Neural progenitor cell (in vitro differentiated cells): ENCODE measurements at places on chromosomes 16 and 17.

DNA sequence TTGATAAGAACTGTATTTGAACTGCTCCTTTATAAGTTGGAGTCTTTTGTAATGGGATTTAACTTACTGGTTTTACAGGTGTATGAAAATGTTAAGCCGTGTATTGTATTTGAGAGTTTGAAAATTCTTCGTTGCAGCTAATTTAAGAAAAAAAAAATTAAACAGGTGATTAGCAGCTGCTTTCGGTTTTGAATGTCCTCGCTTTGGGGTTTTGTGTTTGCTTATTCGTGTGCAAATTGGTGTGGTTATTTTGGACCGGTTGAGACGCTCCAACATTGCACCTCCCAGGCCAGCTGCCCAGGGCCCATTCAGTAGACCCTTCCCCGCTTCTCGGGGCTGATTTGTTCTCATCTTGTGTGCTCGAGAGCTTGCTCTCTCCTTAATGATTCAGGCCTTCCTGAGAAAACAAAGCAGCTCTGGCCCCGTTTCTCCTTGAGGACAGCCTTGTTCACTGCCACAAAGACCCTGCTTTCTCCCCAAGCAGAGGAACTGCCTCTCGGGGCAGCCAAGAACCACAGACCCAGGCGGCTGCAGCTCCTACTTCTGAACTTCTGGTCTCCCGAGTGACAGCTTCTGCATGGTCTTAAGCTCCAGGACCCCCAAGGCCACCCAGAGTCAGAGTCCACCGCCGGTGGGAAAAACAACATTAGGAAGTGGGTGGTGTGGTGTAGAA lies 100.5 kb downstream of the MSI2 start:
- no peaks in the 10 kb centered on the region for H3K36me3 ChIP-seq
- H3K27me3 ChIP-seq: no peaks in the 10 kb centered on the region
- H3K4me3 ChIP-seq: peak overlapping the region; percentile 11
- peak; percentile 74 for DNase-seq

GRCh38 chr17:57784226-57784895 lies 39.3 kb upstream of the CCDC182 start:
- H3K27ac ChIP-seq: no peak overlapping the region
- no peak overlapping the region for H3K4me3 ChIP-seq
- H3K27me3 ChIP-seq: peaks cover 41% of the 10 kb centered on the region

DNA sequence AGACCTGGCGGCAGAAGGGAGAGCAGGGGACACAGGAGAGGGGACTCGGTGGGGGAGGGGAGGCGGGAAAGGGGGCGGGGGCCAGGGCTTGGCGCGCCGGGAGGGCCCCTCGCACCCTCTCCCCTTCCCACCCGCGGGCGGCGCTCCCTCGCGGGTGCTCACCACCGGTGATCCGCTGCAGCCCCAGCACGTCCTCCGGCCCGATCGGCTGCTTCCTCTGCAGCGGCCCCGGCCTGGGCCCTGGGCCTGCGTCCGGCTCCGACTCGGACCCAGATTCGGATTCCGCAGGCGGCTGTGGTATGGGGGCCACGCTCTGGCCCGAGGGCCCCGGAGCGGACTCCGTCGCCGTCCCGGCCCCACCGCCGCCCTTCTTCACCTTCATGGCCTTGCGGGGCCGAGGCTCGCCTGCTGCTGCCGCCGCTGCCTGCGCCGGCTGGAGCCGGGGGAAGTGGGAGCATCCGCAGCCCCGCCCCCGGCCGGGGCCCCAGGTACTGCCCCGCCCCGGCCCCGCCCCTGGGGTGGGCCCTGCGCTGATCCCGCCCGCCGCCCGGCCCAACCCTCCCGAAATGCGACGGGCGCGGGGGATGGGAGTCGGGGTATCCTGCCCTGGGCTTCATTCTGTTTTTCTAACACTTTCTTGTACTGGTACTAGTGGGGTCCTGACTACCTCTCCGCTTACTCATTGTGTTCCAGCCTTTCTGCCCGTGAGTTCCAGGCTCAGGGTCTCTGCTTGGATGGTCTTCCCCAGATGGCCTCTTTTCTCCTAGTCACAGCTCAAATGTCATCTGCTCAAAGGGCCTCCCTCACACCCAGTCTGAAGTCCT lies at the start of gene UNC119:
UNC119 (minus strand) TSS at position 449 of the 824 bp plus-strand sequence; CDS start at position 382, 67 bp downstream.
- no peaks in the 10 kb centered on the region for H3K36me3 ChIP-seq
- H3K27me3 ChIP-seq: no peaks in the 10 kb centered on the region
- H3K4me1 ChIP-seq: peaks cover 40% of the 10 kb centered on the region
- peak within 1 kb of the TSS; percentile 90 for H3K4me3 ChIP-seq
- H3K27ac ChIP-seq: no peak within 1 kb of the TSS

DNA sequence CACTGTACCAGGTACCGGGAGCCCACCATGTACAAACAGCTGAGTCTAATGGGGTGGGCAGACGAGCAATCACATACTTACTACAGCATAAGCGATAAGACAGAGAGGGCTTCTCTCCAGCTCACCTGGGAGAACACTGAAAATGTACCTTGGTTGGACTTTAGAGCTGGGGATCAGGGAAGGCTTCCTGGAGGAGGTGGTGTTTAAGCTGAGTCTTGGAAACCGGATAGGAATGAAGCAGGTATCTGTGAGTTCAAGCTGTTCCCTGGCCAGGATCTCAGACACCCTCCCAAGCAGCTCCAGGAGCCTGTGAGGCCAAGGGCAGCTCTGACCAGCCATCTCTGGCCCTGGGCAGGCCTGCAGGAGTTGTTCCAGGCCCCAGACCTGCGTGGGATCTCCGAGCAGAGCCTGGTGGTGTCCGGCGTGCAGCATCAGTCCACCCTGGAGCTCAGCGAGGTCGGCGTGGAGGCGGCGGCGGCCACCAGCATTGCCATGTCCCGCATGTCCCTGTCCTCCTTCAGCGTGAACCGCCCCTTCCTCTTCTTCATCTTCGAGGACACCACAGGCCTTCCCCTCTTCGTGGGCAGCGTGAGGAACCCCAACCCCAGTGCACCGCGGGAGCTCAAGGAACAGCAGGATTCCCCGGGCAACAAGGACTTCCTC lies 8.0 kb upstream of the SERPINF1 start:
- no peak for DNase-seq
- H3K36me3 ChIP-seq: no peaks in the 10 kb centered on the region
- H3K27ac ChIP-seq: no peak overlapping the region
- H3K4me3 ChIP-seq: no peak overlapping the region
- H3K27me3 ChIP-seq: no peaks in the 10 kb centered on the region

DNA sequence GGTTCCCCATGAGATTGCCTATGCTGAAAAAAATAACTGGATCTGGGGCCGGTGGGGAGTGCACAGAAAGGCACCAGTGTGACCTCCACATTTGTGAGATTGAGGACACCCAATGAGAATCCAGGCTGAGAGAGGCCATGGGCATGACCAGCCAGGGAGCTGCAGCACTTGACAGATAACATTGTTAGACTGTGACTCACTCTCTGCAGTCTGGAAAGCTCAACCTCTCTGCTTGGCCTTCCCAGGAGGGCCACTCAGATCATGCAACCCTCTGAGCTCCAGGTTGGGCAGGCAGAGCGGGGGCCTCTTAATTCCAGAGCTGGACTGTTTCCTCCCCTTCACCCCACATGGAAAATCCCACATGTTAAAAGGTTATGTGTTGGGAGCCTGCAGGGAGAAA lies 30.1 kb downstream of the FZD2 start:
- no peak overlapping the region for H3K27ac ChIP-seq
- H3K4me1 ChIP-seq: no peaks in the 10 kb centered on the region
- DNase-seq: no peak
- H3K4me3 ChIP-seq: no peak overlapping the region

DNA sequence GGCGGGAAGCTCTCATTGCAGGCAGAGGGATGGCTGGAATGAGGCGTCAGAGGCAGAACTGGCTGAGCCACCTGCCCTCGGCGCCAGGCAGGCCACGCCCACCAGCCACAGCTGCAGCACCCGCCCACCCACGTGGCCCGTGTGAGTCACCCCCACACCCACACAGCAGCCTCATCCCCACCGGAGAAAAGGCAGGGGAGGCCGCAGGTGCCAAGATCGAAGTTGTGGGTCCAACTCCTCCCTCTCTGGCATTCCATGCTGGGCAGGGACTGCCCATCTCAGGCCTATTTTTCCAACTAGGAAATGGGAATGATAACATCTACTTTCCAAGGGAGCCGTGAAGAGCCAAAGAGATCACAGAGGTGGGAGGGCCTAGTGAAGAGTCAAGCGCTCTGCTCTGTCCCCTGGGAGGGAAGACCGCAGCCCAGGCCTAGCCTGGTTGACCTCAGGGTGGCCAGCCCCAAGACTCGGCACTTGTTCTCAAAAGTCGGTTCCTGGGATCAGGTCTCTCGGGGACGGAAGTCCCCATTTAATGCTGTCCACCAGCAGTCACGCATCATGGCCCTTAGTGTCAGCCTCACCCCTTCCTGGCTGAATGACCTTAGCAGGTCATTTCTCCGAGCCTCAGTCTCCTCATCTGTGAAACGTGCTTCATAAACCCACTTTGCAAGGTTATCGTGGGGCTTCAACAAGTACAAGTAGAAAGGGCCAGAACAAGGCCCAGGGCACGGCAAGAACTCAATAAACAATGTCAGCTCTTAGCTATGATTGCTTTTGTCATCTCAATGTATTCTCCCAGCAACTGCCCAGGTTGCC lies at the start of gene TRPV3:
TRPV3 (minus strand) TSS at position 45 of the 816 bp plus-strand sequence. CDS start 2,962 bp downstream, outside the sequence.
- no peaks in the 10 kb centered on the region for H3K36me3 ChIP-seq
- no peaks in the 10 kb centered on the region for H3K27me3 ChIP-seq
- H3K4me1 ChIP-seq: no peaks in the 10 kb centered on the region
- H3K4me3 ChIP-seq: no peak within 1 kb of the TSS
